ENCODE measurements at places on chromosomes 6 and 20.

- no peak for DNase-seq
Measured at GRCh38 chr20:1389703-1390580, 2.9 kb downstream of the FKBP1A start.

GRCh38 chr6:56663344-56663743 is 20.7 kb upstream of the DST start:
- no peak for DNase-seq

DNA sequence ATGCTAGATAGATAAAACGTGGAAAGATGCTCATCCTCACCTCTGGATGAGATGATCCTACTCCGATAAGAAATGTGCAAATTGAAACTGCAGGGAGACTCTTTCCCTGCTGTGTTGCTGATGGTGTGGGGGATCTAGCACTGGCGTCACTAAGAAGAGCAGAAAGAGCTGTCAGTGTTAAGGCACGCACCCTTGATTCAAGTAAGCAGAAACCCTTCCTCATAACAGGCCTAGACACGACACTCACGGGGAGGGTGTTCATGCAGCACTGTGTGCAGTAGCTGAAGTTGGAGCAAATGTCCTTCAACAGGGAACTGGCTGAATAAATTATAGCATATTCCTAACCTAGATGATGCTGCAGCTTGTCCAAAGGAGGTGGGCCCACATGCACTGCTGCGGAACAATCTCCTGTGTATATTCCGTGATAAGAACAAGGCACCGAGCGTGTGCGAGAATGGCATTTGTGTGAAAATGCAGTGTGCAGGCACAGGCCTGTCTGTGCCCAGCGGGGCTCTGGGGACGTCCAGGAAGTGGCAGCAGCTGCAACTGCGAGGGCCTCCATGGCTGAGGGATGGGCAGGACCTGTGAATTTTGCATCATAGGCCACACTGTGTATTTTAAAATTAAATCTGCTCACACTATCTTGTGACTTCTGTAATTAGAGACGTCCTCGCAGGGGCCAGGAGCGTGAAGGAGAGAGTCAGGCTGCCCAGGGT is 64.0 kb downstream of the TCP11 start:
- no peak for DNase-seq

GRCh38 chr6:151702851-151703658 is 104.4 kb upstream of the ESR1 start:
- DNase-seq = no peak

- DNase-seq = no peak
Measured at GRCh38 chr20:9021216-9021615, 47.7 kb upstream of the PLCB4 start.

DNA sequence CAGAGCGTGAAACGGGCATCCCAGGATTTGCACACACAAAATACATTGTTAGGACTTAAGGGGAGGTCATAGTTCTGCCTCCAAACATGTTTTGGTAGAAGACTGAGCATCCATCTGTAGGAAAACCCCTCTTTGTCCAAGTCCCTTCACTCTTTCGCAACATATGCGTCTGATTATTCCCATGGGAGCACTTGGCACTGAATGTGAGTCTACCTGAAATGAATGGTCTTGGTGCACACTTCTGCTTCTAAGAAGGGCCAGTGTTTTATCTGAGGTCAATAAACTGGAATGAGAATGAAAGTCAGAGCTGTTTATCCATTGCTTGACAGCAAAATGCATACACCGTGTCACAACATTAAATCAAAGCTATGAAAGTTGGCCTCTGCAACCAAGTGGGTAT is 33.0 kb downstream of the GJA10 start:
- no peak for DNase-seq

DNA sequence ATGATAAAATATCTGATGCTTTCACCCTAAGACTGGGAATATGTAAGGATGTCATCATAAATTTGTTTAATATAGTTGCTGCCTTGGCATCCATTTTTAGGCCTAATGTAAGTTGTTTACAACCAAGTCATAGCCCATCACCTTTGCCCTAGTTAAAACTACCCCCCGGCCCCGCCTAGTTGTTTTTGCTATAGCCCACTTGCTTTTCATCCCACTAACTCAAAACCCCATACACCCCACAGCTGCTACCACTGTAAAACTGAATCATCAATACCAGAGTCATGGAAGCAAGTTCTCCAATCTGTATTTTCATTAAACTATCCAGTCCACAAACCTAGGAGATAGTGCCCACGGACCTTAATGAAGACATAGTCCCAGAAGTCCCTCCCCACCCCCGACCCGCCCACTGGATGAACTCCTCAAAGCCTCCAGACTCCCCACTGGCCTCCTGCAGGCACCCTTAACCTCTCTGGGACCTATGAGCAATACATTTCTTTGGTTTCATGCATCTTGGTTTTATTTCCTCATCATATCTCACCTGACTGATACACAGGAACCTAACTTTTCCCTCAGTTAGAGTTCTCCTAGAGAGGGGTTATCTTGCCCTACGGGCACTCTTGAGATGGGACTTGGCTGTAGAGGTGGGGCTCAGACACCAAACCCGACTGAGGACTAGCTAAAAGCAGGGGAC is 12.5 kb upstream of the ZDHHC14 start:
- DNase-seq = no peak

- DNase-seq = no peak
Measured at GRCh38 chr20:63333241-63333836, 27.8 kb downstream of the CHRNA4 start.

GRCh38 chr6:69801711-69802110 is 4.9 kb upstream of the LMBRD1 start:
- DNase-seq = no peak

DNA sequence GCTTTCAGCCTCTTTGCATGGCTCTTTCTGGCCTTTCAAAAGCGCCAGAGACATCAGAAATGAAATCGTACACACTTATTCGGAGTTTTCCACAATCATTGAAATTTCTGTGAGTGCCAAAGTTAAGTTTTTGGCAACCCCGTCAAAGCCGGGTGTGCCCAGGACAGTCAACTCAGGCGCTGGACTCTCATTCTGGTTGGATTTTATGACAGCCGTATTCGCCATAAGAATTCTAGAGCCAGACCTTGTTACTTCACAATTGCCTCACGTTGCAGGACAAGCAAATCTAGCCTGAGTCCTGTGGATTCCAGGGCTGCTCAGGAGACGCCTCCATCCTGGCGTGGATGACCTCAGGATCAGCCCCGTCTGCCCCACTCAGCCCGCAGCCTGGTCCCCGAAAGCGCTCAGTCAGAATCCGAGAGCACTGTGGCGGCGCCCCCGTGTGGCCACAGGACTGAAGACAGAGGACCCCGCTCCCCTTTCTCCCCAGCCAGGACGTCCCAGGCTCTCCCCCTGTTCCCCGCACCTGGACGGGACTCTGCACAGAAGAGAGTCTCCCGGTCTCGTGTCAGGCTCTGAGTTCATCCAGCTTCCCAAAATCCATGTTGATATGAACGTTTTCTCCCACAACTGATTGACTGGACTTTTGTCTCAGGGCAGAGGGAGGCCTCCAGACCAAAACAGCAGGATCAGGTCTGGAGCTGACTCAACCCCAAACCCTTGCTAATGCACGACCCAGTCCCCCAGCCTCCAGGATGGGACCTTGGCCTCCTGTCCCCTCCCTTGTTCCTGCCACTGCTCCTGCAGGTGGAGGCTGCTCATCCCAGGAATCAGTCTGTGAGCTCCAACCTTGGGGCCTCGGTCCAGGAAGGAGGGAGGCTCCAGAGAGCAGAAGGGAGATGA is 38.2 kb downstream of the MICA start:
- DNase-seq = peak; percentile 72

- no peak for DNase-seq
Measured at GRCh38 chr6:118514689-118515088, 33.4 kb upstream of the PLN start.

DNA sequence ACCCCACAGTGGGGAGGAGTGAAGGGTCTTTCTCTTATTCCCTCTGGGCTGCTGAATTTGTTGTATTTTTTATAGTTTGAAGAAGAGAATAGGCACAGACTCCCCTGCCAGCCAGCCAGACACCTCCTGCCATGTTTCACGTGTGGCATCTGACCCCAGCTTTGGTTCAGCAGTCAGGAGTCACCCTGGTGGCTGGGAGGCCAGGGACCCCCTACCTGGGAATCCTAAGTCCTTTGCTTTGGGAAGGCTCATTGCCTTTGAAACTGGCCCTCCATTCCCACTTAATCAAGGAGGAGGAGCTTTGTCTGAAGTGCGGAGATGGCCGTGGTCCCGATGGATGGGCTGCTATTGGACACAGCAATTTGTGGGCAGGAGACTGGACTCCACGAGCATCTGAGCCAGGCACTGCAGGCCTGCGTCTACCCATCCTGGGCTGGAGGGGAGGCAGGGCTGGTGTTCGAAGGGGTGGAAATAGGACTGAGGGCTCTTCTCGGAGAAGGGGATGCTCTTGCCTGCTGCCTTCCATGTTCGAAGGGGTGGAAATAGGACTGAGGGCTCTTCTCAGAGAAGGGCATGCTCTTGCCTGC is 196.1 kb downstream of the DLL1 start:
- no peak for DNase-seq

GRCh38 chr6:122066200-122066599 is 333.3 kb upstream of the HSF2 start:
- DNase-seq = no peak

- no peak for DNase-seq
Measured at GRCh38 chr6:149212206-149212605, 105.3 kb upstream of the TAB2 start.

- DNase-seq = no peak
Measured at GRCh38 chr20:7232796-7233195, 465.3 kb downstream of the BMP2 start.

DNA sequence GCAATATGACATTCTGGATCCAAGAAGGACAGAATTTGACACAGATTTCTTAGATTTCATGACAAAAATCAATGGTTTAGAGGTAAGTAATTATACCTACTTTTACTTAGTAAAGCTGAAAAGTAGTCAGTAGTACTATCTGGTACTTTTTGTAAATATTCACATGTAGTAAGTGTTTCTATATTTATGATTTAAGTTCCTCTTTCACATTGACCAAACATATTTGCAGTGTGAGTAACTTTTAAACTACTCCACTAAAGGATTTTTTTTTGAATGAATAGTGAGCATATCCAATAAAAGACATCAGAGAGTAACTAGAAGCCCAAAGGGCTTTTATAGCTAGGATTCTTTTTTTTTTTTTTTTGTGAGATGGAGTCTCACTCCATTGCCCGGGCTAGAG is 60.8 kb downstream of the DNAH8 start:
- no peak for DNase-seq

GRCh38 chr6:30837870-30838269 is 46.4 kb upstream of the DDR1 start:
- DNase-seq = no peak

DNA sequence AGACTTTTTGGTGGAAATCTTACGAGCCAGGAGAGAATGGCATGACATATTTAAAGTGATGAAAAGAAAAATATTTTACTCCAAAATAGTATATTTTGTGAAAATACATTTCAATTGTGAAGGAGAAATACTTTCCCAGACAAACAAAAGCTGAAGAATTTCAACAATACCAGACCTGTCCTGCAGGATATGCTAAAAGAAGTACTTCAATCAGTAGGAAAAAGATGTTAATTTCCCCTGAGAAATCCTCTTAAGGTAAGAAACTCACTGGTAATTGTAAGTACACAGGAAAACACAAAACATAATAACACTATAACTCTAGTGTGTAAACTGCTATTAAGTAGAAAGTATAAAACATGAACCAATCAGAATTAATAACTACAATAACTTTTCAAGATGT is 341.8 kb upstream of the GJE1 start:
- DNase-seq = no peak

DNA sequence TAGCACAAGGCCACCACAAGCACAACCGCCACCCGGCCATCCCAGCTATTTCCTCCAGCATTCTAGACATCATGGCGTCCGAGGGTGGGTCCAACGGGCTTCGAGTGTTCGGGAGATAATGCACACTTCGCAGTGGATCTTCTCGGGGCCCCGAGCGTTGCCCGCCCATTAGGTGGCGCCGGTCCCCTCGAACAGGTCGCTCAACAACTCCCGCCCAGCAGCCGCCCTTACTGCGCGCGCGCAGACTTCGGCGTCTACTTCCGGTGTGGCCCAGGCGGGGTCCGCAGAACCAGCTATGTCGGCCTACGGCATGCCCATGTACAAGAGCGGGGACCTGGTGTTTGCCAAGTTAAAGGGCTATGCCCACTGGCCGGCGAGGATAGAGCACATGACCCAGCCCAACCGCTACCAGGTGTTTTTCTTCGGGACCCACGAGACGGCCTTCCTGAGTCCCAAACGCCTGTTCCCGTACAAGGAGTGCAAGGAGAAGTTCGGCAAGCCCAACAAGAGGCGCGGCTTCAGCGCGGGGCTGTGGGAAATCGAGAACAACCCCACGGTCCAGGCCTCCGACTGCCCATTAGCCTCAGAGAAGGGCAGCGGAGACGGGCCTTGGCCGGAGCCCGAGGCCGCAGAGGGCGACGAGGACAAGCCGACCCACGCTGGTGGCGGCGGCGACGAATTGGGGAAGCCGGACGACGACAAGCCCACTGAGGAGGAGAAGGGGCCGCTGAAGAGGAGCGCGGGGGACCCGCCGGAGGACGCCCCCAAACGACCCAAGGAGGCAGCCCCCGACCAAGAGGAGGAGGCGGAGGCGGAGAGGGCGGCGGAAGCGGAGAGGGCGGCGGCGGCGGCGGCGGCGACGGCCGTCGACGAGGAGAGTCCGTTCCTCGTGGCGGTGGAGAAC is at the start of gene HDGFL1:
Gene HDGFL1, plus strand, starts transcription at position 286 of the 904 bp plus-strand sequence. Its CDS starts 10 bp downstream, at position 296.
- no peak for DNase-seq

DNA sequence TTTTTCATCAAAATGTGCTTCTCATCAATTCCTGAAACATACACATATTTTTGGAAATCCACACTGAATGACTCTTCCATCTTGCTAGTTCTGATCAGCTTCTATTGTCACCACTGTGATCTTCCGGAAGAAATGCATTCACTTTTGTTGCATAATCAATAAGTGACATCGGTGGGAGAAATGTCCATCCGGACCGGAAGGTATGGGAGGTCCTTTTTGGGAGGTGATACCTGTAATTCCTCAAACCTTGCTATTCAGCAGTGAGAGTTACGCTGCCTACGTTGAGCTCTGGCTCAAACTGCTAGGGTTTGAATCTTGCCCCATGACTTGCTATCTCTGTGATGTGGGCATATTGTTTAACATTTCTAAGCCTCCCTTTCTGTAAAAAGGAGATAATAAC is 16.6 kb upstream of the TFB1M start:
- no peak for DNase-seq

- DNase-seq = no peak
Measured at GRCh38 chr6:75926293-75927168, 145.9 kb downstream of the IMPG1 start.

GRCh38 chr20:4299773-4300172 is 284.4 kb upstream of the RNF24 start:
- no peak for DNase-seq

DNA sequence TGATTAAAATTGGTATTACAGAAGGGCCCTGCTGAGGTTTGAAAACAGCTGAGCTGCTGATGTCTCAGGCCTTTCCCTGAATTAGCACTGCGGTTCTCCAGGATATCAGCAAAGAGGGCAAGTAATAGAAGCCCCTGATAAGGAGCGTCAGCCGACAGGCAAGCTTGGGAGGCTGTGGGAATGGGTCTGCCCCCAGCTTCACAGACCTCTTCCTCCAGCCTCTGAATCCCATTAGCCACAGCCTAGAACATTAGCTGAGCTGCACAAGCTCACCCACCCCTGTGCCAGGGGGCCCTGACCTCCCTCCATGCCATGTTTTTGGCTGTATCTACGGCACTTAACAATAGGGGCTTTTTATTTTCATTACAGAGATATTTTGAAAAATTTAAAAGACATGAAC is 59.9 kb downstream of the VAPB start:
- no peak for DNase-seq

- no peak for DNase-seq
Measured at GRCh38 chr20:38427655-38428023, 7.5 kb downstream of the SNHG17 start.

GRCh38 chr20:2804852-2805688 is 4.6 kb upstream of the CPXM1 start:
- no peak for DNase-seq

Measured in HEK293T (cell line).